SW 1271 (cell line): ENCODE measurements at places on chromosomes 7 and 10.

DNA sequence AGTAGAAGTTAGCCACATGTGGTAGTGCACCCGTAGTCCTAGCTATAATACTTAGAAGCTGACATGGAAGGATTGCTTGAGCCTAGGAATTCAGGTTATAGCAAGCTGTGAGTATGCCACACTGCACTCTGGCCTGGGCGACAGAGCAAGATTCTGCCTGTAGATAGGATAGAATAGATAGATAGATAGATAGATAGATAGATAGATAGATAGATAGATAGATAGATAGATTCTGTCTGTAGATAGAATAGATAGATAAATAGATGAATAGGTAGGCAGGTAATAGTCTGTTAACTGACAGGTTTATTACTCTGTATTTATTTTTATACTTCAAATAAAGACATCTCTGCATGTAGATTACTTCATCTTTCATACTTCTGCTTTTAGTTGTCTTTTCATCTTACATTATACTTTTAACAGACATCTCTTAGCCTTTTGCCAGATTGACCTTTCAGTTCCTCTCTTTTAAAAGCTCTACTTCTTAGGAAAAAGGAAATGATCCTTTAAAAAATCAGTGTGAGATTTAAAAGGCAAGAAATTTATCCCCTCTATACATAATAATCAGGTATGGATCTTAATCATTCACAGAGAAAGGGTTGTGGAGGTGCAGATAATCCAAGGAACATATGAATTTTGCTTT, 31.8 kb downstream of the CCAR1 start:
- no peak for DNase-seq

DNA sequence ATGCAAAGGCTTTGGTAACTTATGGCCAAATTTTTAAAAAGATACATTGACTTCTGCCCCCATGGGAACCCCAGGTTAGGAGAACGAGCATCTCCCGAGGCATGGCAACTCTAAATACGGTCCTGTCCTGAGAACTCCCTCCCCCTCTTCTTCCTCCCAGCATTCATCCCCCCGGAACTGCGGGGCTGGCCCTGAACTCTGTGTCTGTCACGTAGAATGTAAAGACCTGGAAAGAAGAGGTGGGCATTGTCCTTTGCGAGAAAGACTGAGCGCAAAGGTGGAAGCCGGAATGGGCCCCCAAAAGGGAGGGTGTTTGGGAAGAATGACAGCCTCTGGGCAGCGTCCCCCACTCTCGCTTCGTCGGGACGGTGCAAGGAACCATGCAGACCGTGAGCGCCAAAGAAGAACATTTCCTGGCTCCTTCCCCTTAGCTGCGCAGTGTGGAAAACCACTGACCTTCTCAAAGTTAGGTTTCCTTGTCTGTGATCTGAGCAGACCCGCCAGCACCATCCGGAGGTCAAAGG, 21.0 kb downstream of the SHH start:
- DNase-seq: no peak

- DNase-seq: no peak
Measured at GRCh38 chr7:30474893-30475292, 3.7 kb downstream of the NOD1 start.

DNA sequence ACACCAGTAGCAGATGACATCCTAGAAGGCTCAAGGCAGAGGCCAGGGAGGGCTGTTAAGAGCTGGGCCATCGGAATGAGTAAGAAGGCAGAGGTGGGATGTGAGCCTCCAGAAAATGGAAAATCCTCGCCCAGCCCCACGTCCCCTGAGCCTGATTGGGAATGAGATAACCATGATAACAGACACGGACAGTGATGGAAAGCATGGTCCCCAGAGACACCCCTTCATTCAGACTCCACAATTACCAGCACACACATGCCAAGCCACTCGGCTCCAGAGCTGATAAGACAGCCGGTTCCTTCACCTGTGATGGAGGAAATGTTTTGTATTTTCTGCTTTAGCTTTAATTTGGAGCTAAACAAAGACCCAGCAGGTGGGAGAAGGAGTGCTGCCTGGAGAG, 106.0 kb downstream of the GRID1 start:
- DNase-seq: no peak

- DNase-seq: no peak
Measured at GRCh38 chr10:2993636-2994035, 73.7 kb upstream of the PFKP start.

GRCh38 chr7:92872701-92873100, 36.3 kb upstream of the CDK6 start:
- no peak for DNase-seq

- no peak for DNase-seq
Measured at GRCh38 chr10:102970562-102971340, 52.7 kb downstream of the CNNM2 start.

GRCh38 chr7:92754919-92755581, 81.3 kb downstream of the CDK6 start:
- DNase-seq: no peak

DNA sequence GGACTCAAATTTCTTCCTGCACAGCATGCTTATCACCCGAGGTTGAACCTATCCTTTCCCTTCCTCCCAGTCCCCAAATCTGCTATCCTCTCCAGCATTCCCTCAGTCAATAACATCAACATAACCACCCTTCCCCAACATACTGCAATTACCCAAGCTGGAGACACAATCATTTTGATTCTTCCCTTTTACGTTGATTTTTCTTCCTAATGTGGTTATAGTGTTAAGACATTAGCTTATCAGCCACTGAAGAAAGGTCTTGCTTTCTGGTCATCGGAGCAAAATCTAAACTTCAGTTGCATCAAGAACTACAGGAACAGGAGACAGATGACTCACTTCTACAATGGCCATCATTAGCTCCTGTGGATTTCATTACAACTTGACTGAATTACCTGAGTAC, 3.5 kb upstream of the HBP1 start:
- DNase-seq: no peak

DNA sequence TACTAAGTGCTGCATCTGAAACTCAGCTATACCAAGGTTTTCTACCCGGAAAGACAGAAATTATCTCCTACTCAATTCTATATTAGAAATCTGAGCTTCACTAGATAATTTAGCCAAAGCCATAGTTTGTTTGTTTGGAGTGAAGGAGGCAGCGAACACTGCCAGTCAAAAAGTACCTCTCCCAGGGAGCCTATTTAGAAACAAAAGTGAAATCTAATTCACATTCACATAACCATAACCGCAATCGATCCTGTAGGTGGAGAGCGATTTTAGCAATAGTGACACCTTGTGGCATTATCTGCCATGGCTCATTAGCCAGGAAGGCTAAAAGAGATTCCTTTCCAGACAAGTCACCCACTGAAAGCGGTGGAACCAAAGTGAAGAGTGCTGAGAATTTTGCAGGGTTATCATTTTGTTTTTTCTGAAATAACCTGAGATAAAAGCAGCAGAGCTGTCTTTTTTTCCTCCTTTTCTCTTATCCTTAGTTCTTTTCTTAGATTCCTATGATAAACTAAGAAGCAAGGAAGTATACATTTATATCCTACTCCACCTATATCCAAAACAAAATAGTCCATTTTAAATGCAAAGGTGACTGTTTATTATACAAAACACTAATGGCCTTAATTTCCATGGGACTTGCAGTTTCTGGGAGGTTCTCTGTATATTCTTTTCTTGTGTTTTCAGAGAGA, 83.7 kb upstream of the BET1 start:
- peak; percentile 8 for DNase-seq

DNA sequence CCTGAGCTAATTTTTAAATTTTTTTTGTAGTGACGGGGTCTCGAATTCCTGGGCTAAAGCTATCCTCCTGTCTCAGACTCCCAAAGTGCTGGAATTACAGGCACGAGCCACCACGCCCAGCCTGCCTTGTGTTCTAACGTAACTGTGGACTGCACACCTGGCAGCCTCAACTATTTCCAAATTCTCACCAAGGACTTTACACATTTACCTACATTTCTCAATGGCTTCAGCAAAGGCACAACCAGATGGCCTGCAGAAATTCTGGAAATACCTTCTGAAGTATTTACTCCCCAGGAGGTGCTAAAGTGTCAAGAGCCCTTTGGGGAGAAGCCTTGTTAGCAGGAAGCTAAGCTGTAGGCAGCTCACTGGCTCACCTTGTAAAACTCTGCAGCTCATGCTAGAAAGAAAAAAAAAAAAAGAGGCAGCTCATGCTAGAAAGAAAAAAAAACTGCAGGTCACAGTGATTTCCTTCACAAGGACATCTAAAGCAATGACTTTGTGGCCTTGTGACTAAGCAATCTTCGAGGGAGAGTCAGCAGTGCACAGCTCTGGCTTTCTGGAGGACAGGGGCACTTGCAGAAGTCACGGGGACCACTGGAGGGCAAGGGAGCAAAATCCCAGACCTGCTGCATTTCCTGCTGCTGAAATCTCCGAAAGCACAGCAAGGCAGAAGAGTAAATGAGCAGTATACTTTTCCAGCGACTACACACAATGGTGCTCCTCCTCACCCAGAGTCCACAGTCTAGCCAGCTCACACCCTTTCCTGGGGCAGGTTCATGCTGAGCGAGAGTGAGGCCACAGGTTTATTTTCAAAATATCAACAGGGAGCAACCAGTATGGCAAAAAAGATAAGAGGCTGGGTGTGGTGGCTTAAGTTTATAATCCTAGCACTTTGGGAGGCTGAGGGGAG, 40.4 kb downstream of the BAIAP2L1 start:
- no peak for DNase-seq

DNA sequence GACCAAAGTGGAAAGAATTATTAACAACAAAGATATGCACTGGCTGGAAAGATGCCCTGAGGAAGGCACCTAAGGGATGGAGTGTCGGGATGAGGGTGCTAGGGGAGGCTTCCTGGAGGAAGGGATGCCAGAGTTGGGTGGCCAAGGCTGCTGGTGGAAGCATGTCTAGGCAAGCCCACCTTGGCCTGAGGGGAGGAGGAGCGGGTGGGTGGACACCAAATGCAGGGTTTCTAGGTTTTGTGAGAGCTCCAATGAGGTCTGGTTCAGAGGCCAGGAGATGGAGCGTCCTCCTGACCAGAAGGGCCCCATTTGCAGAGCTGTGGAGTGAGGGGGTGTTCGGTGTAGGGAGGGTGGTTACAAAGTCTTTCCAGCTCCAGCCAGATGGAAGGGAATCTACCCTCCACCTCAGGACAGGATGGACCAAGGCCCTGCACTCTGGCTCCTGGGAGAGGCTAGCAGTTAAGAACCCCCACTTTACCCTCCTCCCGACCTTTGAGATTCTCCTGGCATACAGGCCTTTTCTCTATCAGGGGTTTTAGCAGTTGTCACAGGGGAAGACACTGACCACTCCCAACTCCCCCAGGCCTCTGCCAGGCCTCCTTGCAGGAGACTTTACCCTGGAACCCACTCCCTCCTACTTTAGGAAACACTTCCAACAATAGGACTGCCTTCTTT, 3.0 kb upstream of the DDIT4 start:
- DNase-seq: no peak

DNA sequence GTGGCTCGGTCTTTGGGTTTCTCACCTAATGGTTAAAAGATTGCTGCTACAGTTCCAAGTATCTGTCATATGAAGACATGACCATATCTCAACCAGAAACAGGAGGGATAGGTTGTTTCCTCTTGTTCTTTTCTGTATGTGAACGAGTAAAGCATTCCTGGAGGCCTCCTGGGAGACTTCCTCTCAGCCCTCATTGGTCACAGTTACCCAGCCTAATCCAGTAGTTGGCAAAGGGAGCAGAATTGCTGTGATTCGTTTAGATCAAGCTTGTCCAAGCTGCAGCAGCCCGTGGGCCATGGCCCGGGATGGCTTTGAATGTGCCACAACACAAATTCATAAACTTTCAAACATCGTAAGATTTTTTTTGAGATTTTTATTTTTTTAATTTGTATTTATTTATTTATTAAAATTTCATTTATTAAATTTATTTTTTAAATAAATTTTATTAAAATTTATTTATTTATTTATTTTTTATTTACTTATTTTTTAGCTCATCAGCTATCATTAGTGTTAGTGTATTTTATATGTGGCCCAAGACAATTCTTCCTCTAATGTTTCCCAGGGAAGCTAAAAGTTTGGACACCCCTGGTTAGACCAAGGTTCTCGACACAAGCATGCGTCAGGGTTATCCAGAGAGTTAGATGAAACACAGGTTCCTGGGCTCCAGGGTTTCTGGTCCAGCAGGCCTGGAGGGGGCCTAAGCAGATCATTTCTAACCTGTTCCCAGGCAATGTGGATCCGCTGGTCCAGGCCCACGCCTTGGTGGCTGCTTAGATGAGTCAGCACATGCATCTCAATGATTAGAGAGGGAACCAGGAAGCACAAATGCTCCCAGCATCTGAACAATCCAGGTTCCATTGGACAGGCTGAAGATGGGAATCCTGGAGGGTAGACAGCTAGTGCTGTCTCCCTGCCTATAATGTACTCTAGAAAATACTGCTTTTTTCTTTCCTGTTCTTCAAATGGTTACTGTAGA, 25.6 kb downstream of the CDC123 start:
- DNase-seq: no peak

GRCh38 chr10:336247-336646, 201.0 kb downstream of the ZMYND11 start:
- DNase-seq: no peak

- DNase-seq: no peak
Measured at GRCh38 chr10:4838743-4839142, 12.7 kb downstream of the AKR1E2 start.

DNA sequence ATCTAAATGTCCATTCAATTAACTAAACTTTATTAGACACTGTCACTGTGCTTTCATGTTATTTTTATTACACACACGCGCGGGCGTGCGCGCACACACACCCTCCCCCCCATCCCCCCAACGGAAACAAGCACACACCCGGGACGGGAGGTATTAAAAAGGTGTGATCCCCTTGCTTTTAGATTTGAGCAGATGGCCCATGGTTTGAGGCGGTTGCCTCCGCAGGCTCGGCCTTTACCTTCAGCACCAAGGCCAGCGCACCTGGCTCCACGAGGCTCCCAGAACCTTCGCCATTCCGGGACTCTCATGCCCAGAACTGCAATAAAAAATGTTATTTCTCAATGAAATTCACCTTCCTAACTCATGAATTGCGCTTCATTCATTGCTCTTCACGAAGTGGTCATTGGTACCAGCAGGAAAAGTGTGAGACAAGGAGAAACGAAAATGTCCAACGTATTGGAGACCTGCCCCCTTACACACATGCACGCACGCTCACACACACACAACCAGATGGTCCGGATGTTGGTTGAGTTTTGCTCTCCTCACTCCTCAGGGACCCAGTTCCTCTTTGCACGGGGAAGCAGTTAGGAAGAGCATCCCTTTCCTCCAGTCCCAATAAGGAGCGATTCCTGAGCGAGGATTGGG, 20.8 kb upstream of the PTF1A start:
- DNase-seq: no peak

DNA sequence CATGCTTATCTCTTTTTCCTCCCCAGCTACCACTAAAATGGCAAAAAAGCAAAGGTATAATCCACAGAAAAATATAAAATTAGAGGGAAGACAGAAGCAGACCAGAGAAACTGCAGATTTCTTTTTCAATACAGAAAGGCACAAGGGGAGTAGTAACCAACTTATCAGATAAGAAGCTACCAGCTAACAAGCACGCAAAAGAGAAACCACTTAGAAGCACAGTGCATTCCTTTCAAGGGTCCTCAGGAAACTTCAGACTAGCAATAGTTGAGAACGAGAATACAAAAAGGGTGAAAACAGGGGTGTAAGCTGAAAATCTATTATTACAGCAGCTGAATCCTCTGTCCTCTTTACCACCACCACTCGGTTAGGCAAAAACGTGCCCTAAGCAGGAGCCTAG, 9.9 kb upstream of the OR2A5 start:
- DNase-seq: no peak

- DNase-seq: no peak
Measured at GRCh38 chr7:42359946-42360345, 122.9 kb upstream of the GLI3 start.

GRCh38 chr10:43970018-43970698, 321.5 kb upstream of the ZNF32 start:
- no peak for DNase-seq

GRCh38 chr7:84611391-84611790, 416.8 kb upstream of the SEMA3A start:
- DNase-seq: no peak
